ENCODE measurements at places on chromosomes 1 and 21.

DNA sequence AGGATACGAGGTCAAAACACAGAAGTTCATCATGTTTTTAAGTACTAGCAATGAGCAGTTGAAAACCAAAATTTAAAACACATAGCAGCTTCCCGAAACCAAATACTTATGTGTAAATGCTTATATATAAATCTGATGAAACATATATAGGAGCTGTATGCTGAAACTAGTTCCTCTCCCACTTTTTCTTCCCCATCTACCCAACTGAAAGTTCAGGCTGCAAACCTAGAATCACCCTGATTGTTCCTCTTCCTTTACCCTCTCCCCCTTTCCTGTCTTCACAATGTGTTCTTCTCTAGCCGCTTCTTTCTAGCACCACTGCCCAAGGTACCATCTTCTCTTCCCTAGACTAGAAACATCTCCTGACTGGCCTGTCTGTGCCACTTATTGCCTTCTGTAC is 90.6 kb downstream of the ST3GAL3 start:
- DNase-seq = no peak

GRCh38 chr21:46253610-46254124 is 25.1 kb upstream of the LSS start:
- DNase-seq = no peak

- DNase-seq = no peak
These were observed 51.7 kb downstream of the WNT9A start for GRCh38 chr1:227895828-227896685.

- DNase-seq = no peak
These were observed 33.0 kb upstream of the HSD17B7 start for GRCh38 chr1:162757476-162757875.

Data from left renal pelvis (tissue), 4 donors.